ENCODE measurements at places on chromosomes 5 and 9.

GRCh38 chr5:142427529-142427928 is 102.7 kb upstream of the SPRY4 start:
- DNase-seq: no peak

DNA sequence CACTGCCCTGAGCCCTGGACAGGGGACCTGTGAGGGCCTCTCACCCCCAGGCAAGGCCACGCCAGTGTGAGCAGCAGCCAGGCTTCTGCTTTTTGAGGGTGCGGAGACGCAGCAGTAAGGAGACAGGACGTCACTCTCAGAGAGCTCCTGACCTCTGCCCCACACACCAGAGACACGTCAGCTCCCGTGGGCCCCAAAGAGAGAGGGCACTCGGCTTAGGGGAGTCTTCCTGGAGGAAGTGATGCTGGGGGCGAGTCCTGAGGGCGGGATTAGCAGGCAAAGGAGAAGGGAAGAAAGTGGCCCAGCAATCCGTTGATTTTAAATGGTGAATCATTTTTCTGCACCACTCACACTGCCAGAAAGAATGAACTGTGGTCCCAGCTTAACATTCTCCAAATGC is 24.0 kb upstream of the SLC9A3 start:
- no peak for DNase-seq

GRCh38 chr9:86794391-86795046 is 152.8 kb downstream of the GAS1 start:
- DNase-seq: no peak

DNA sequence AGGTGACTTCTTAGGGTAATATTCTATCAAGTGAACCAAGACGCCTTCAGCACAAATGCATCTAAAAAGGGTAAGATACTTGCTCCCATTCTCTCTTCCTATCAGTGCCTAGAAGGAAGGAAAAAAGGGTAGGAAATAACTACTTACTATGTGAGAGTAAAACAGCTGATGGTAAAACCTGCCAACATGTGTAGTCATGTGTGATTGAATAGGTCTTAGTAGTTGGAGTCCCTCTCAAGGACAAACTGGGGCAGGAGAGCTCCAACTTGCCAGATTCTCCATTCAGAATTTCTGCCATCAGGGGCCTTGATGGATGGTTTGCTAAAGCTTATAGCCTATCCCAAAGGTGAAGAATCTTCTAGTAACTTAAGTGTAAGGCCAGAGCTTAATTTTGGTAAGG is 5.2 kb downstream of the TSC1 start:
- DNase-seq: no peak

DNA sequence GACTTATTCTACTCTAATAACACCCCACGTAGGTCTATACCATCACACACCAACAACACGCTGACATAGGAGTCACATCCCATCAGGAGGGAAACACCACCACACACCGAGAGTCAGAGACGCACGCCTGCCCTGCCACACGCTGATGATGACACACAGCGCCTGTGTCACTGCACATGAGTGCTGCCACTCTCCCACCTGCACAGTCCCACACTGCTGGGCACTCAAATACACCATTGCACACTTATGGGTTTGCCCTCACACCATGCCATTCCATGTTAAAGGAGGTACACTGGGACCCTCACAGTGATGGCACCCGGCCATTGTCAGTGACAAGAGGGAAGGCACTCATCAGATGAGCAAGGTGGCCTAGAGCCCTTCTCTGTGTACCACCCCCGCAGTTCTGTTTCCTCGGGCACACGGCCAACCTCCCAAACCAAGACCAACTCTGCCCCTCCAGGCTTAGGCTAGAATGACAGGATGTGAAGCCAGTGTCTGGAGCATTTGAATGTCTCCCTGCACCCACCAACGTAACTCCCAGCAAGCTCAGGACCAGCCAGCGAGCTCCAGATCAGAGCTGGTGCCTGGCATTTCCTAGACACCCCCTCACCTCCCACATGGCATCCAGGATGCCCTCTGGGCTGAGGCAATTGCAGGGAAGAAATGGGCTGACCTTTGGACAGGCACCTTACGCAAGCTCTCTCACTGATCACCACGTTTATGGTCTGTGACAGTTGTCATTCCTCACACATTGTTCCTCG is 3.6 kb upstream of the CPLX2 start:
- peak; percentile 32 for DNase-seq

- DNase-seq: no peak
Measured at GRCh38 chr9:127405344-127406125, 8.6 kb downstream of the SLC2A8 start.

DNA sequence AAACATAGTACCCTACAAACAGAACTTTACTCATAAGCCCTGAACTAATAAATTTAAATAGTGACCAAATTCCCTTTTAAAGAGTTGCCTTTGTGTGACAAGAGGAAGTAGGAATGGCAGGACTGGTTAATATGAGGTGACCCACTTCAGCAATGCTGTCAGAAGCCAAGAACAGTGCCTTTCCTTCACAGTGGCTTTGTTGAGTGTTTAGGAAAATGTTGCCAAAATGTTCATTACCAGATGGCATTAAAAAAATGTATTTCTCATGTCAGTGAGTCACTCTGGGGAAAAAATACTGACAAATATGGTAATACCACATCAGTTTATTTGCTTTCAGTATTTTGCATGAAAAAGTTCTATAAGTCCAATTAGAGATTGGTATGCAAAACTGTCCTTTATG is 103.3 kb downstream of the DIRAS2 start:
- DNase-seq: no peak

- DNase-seq: no peak
Measured at GRCh38 chr5:120706877-120707276, 242.8 kb downstream of the PRR16 start.

- no peak for DNase-seq
Measured at GRCh38 chr5:97436405-97436804, 253.4 kb upstream of the RIOK2 start.

- no peak for DNase-seq
Measured at GRCh38 chr9:87537625-87538024, 40.0 kb downstream of the DAPK1 start.

- no peak for DNase-seq
Measured at GRCh38 chr5:76715486-76715735, 515 bp upstream of the F2R start.

DNA sequence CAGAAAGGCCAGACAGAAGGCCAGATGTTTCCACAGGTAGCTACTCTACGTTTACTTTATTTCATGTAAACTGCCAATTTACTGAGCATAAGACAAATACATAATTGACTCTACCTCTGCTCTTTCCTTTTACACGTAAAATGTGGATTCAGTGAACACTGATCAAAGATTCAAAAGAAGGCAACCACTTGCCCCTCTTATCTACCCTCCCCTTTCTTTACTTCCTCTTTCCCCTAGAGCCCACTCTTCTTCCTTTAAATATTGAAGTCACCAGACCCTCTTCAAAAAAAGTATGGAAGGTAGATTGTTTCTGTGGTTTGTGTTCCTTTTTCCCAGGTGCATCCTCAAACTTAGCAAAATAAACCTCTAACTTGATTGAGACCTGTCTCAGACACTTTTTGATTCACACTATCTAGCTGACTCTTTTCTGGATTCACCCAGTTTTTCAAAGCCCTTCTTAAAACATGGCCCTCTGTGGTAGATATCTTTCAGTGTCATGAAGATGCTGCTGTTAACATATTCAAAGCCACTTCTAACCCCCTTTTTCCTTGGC is 6.7 kb downstream of the FAM114A2 start:
- no peak for DNase-seq

DNA sequence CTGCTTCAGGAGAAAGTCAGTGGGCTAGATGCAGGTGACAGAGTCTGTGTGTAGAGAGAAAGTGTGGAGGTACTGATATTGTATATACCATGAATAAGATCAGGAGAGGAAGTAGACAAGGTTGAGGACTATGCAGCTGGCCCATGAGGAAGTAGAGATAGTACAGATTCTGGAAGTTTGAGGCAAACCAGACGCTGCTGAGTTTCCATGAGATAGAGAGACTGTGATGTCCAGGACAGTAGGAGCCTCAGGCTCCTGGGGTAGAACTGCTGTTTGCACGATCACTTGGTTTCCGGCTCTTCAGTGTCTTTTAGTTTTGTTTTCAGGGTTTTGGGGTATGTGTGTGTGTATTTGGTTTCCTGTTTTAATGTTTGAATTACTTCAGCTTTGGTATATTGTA is 13.6 kb downstream of the OTULINL start:
- no peak for DNase-seq

DNA sequence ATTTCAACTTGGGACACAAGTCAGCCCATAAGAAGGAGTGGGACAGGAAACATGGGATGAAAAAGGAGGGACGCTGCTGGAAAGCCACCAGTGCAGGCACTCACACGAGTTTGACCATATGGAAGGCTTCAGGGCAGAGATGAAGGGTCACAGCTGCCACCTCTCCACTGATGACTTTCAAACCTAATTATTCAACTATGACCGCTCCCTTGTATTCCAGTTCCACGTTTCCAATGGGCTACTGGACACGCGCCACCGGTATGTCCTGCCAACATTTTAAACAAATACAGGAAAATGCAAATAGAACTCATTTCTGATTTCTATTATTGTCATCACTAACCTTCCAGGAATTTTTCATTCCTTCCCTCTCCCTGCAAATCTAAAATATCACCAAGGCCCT is 134.7 kb downstream of the SLC1A3 start:
- DNase-seq: no peak

- DNase-seq: no peak
Measured at GRCh38 chr5:141725891-141726290, 43.9 kb upstream of the ARAP3 start.

- DNase-seq: peak; percentile 36
Measured at GRCh38 chr9:133129001-133129795, 8.2 kb upstream of the RALGDS start.

- no peak for DNase-seq
Measured at GRCh38 chr9:17342696-17343095, 207.9 kb downstream of the CNTLN start.

DNA sequence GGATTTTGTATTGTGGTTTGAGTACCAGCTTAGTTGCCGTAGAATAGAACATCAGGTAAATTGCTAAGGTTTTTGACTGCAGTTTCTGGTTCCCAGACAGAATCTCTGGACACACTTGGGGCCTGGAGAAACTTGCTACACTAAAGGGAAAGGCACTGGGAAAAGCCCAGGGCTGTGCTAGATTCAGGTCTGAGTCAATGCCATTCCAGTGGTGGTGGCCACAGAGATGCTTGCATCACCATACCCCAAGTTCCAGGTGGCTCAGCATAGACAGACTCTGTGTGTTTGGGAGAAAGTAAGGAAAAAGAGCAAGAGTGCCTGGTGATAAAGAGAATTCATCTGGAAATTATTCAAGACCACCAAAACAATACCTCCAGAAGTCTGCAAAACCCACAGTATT is 120.6 kb downstream of the HMHB1 start:
- DNase-seq: no peak

DNA sequence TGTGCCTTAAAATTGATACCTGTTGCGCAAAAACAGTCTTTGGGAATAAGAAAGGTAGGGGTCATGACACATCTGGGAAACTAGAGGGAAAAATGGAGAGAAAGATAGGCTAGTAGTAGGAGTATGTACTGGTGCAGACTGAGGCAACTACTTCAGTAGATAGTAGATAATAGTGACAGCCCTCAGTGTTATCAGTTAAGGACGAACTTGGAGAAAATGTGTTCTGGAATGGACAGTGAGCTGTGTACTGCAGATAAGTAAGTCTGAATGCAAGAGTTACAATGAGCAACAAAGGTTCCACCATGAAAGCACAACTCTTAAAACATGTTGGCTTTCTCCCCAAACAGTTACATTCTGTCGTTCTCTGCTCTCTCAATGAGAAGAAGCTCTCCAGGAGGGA is 6.5 kb upstream of the INSL6 start:
- DNase-seq: no peak

- peak; percentile 72 for DNase-seq
Measured at GRCh38 chr5:157253547-157253946, 12.4 kb upstream of the CYFIP2 start.

DNA sequence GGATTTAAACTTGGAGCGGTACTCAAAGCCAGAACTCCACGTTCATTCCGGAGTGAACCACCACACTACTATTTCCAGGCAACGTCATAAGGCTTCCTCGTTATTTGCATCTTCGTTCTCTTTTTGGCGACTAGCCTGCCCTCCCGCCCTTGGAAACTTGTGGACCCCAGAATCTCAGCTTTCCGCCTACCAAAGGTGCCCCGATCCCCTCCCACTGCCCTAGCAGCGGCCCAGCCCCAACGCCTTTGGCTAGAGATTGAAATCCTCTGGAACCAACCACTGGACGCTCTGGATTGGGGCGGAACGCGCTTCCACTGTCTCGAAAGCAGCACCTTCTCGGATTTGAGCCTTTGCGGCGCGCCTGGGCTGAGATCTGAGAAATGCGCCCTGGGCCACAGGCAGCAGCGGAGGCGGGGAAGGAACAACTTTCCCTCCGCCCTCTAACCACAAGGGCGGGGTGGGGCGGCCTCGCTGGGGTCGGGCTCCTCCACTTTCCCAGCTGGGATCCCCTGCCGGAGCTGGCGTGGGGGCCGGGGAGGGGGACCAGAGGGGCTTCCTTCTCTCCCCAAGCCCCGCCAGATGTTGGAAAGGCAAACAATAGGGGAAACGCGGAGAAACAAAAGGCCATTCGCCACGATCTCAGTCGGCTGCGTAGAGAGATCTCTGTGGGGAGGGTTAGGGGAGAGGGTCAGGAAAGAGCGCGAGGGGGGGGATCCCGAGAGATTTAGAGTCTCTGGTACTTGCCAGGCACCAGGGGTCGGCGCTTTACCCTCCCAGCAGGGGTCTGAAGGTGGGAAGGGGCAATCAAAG is 1.3 kb downstream of the MOB3B start:
- peak; percentile 59 for DNase-seq

DNA sequence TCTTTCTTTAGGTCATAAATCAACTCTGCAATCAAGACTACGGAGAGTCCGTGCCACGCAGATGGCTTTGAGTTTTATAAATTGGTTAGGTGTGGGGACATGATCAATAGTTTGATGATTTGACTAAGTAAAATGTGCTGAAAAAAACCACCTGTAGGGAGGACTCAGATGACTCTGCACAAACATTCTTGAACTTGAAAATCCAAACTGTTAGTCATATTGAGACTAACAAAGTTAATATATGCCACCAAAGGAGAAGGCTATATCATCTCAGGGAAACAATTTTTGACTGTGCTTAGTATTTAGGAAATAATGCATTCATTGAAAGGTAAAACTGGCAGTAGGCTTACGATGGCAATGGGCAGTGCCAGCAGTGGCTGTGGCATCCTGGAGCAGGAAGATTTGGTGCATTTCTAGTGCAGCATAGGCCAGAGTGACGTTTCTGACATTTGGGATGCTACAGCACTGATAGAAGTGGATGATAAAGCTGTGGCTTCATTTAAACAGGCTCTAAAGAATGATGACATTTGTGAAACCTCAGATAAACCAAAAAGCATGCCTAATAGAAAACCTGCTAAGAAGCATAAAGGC is 291.1 kb downstream of the MLLT3 start:
- no peak for DNase-seq

GRCh38 chr5:91069364-91069763 is 313.8 kb downstream of the ARRDC3 start:
- DNase-seq: no peak

DNA sequence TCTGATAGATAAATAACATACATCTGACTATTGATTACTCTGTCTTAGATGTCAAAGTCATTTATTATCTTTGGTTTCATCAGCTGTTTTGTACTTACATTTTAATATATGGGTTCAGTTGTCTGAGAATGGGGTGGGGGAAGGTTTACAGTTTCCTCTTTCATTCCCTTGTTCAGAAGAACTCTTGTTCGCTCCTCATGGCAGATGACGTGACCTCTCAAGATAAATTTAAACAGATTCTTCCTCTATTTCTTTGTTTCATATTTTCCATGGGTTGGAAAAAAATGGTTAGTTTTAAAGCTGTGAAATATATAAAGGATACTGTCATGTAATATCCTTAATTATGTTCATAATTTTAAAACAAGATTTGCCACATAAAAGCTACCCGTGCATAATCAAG is 61.4 kb downstream of the TSSK1B start:
- DNase-seq: no peak
